Adrenal gland (tissue), 19 donors: ENCODE measurements at places on chromosomes 7 and 10.

DNA sequence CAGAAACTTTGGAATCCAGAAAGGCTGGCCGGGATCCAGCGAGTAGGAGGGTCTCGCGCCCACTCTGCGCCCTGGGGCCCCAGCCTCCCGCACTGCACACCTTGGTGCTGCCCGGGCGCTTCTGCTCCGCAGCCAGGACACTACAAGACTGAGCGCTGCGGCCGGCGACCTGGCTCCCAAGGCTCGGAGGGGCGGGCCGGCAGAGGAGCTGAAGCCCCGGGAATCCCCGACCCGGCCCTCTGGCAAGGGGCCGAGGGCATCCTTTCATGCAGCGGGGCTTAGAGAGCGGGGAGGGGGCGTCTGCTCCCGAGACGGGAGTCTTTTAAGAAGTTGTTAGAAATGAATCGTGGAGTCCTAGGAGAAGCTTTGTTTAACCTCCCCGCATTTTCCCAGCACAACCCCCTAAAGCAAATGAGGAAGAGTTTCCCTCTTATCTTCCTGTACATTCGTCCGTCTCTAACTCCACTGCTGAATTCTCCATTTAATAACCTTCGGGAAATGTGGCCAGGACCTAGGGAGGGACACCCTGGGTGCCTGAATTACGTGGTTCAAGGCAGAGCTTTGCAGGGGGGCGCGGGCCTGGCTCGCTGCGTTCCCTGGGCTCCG is 1.1 kb downstream of the VWC2 start:
- DNase-seq = no peak

DNA sequence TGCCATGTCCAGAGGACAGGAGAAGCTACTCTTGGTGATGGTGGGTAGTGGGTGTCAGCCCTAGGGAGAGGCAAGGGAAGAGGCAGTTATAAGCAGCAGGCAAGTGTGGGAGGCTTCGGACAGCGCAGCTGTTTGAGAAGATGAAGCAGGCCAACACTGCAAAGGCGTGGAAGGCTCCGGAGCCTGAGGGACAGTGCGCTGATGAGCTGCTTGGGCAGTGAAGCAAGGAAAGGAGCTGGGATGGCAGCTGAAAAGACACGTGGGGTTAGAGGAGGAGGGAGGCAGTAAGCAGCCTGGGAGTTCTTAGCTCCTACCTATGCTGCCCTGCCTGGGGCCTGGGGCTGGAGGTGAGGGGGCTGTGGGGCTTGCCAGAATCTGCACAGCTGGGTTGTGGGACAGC is 50.1 kb upstream of the CRTAC1 start:
- no peak for DNase-seq

DNA sequence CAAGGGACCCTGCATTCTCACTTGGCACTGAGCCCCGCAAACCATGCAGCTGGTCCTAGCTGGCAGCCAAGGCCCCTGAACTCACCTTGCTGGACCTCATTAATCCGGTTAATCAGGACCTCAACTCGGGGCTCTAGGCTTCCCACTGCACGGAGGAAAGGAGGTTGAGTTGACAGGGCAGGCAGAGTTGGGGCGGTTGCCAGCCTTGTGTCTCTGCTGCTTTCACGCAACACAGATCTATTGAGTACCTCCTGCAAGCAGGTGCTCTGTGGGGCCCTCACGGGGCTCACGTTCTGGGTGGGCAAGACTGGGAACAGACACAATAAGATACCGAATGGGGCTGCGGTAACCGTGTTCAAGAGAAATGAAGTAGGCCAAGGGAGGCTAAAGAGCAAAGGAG is 6.2 kb downstream of the SYCE1 start:
- no peak for DNase-seq

DNA sequence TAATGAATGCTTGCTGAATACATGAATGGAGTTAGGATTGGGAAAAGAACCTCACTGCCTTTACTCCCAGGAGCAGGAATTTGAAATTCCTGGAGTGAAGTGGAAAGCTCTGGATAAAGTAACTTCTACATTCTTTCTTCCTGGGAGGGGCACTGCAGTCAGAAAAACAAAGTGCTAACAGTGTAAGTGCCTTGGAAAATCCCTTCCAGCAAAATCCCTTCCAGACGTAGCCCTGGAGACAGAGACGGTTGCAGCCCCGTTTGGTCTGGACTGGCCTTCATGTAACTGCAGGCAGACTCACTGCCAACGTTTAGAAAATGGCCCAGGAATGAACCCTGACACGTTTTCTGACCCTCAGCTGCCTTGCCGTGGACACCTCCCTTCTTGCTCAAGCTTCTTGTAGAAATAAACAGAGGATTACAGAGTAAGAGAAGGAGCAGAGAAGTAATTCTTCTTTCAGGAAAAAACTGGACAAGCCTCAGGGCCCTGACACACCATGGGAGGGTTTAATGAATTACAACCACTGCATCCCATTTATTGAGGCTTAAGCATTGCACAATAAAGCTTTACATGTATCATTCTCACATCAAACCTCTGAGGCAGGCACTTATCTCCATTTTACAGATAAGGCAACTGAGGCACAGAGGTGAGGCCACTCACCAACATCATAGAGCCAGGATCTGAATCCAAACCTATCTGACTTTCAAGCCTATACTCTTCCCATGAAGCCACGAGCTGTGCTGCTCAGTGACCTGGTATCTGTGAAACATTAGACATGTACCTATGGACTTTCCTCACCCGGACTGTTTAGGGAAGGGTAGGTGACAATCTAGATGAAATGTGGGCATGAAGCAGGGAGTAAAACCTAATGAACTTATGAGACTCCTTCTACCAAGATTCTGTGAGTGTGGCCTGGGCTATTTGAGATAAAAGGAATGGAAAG is 7.8 kb downstream of the ITPRIP start:
- DNase-seq = no peak

DNA sequence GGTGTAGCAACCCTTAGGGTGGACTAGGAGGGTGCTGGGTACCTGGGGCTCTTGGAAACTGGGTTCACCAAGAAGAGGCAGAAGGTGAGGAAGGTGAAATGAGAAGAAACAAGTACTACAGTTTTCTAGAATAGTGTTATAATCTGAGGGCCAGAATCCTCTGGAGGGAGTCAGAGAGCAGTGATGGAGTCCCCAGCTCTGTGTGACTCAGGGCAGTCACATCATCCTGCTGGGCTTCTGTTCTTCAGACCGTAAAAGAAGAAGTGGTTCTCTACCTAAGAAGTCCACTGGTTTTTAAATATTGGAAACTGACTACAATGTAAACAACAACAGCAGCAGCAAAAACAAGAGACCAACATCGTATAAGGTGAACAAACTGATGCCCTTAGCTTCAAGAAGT is 197.3 kb downstream of the PRPF18 start:
- DNase-seq = no peak

DNA sequence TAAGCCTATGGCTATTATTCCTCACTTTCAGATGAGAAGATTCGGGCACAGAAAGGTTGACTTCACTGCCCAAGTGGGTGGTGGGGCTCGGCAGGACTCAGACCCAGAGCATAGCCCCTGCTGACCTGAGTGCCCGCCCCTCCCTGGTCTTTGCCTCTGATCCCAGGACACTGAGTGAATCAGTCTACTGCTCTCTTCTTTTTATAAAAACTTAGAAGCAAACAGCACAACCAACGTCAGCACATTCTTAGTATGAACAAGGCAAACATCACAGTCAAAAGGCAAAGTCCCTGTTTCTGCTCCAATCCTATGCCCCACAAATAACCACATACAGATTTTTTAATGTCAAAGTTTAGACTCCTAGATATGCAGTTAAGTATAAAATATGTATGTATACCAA is 237.8 kb downstream of the ZMYND11 start:
- DNase-seq = no peak

- no peak for DNase-seq
These were observed 455.5 kb downstream of the PHTF2 start for GRCh38 chr7:78253850-78254725.

GRCh38 chr10:60733517-60733822 is 44.8 kb upstream of the CDK1 start:
- no peak for DNase-seq

- DNase-seq = no peak
These were observed 14.0 kb downstream of the SLC29A4 start for GRCh38 chr7:5296611-5297226.

- peak; percentile 46 for DNase-seq
These were observed at the start of gene CHN2 for GRCh38 chr7:29194594-29195427. CHN2 (plus strand) TSS chr7:29194775.

DNA sequence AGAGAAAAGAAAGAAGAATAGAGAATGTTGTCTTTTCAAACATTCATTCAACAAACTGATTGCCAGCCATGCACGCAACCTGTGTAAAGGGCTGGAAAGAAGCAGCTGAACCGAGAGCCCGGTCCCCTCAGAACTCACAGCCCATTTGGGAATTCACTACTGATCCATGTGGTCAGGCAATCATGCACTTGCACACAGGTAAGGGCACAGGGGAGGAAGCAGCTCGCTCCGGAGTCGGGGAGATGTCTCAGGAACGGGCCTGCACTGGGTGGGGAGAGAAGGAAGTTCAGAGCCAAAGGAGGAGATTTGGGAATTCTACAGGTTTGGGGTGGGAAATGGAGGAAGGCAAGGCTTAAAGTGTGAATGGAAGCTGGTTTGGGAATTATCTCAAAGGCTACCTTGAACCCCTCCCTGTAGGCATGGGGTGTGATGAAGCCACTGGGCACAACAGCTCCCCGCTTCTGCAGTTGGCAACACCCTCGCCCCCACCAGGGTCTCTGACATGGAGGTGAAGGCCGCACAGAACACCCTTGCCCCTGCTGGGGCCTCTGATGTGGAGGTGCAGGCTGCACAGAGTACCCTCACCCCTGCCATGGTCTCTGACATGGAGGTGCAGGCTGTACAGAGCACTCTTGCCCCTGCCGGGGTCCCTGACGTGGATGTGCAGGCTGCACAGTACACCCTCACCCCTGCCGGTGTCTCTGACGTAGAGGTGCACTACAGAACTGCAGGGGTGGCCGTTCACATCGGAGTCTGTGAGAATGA is 194.4 kb upstream of the RNF32 start:
- no peak for DNase-seq

DNA sequence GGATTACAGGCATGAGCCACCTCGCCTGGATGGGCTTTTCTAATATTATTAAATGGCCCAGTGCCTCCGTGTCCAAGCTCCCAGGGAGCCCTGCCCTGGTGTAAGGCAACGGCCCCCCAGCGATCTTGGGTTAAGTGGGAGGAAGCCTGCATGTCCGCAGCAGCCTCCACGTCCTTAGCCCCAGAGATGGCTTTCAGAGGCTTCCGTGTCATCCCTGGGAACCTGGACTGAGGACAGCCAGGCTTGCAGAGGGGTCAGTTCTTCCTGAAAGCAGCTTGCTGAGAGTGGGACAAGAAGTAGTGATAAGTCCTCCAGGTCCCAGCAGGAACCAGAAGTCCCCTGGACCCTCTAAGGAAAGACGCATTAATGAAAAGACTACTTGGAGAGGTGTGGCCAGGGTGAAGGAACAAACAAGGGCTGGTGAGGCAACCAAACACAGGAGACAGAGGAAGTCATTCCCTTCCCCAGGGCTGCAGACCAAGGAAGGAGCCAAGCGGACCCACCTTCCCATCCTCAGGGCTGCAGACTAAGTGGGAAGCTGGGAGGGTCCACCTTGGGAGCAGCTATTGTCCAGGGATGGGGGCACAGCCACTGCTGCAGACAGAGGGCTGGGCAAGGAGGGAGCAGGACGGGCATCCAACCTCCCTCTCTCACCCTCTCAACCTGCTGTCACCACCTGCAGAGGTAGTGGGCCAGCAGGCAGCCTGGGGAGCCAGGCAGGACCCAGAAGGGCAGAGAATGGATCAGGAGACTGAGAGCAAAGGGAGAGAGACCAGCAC is 13.0 kb upstream of the INSIG1 start:
- no peak for DNase-seq
